GM18507 (cell line): ENCODE measurements at places on chromosomes 2 and 18.

GRCh38 chr2:3661149-3661660, 3.2 kb downstream of the ALLC start:
- no peak for DNase-seq

GRCh38 chr2:27681841-27682240, 18.2 kb downstream of the SLC4A1AP start:
- no peak for DNase-seq

- no peak for DNase-seq
Observed at GRCh38 chr2:205703471-205704126, 21.3 kb downstream of the NRP2 start.

GRCh38 chr18:40841467-40841866, 1113.6 kb upstream of the PIK3C3 start:
- no peak for DNase-seq

DNA sequence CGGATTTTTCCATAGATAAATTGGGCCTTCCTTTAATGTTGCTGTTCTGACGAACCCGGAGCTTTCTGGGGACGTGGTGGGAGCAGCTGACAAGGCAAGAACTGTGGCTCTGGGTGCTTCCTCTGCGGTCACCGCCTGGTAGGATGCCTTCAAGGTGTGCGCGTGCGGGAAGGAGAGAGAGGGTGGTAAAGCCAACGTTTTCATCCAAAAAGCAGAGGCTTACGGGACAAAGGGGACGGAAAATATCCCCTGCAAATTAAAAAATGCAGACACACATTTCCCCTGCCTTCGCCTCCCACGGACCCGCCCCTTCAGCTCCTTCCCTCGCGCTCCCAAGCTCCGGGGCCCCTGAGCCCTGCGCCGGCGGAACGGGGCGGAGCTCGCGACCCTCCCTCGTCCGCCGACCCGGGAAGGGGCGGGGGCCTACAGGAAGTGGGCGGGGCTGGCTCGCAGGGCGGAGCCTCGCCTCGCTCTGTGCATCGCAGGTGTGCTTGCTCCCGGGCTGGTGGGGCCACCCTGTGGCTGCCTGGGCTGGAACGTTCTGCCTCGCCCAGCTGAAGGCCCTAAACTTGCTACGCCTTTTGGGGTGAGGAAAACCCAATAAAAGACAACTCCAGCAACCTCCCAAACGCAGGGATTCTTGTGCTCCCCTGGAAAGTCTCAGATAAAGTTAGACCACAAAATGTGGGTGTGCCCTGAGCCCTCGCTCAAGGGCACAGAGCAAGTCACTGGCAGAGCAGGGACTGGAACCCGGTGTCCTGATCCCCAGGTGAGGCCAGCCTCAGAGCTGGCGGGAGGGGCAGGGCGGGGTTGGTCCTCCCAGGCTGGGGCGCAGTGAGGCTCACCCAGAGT, 25.4 kb upstream of the SLC66A3 start:
- DNase-seq: no peak

- no peak for DNase-seq
Observed at GRCh38 chr2:115609978-115610377, 1167.5 kb downstream of the DPP10 start.

DNA sequence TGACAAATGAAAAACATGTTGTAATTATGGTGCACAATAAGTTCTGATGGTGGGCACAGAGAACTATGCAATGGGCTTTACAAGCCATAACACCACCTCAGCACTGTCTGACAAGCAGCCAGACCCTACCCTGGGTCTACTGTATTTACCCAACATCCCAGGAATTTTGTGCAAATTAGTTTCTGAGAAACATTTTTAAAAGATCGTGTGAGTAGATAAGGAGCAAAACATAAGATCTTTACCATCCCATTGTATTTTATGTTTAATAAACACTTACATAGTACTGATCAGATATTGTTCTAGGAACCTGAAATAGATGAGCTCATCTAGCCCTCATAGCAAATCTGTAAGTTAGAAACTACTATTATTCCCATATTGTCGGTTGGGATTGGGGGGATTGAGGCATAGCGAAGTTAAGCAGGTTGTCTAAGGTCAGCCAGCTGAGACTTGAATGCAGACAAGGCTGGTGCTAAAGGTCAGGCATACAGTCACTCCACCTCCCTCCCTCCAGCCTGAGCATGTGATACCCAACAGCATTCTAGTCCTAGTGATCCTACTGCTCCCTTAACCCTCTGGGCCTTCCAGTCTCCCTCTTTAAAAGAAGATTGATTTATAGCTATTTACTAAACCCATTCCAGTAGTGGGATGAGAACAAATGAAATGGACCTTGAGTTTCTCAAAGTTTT, 67.4 kb upstream of the STAM2 start:
- no peak for DNase-seq

DNA sequence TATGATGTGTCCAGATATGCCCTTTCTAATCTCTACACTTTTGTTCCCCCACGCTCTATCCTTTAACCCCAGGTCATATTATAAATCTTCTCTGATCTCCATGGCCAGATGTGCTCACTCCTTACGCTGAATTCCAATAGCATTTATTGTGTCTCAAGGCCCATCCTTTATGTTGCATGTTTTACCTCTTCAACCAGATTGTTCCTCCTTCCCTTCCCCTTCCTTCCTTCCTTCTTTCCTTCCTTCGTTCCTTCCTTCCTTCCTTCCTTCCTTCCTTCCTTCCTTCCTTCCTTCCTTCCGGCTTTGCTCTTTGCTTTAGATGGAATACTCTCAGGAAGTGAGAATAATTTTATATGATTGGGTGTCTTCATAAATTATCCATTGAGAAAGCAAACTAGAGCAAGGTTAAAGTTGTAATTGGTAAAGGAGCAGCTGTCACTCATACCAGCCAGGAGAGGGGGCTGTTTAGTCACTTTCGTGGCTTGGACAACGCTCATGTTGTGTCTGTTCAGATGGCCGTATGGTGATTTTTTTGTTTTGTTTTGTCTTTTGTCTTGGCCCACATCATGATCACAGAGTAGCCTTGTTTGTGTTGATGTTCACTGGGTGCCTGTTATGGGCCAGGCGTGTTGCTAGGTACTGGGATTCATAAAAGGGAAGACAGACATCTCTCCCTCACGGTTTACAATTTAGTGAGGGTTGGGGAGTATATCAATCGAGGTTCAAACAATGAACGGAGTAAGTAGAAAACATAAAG, 68.0 kb downstream of the DAW1 start:
- no peak for DNase-seq
